ENCODE measurements at places on chromosomes 6 and 20. TPM values are rescaled to one million over a fixed set of nuclear protein-coding genes. Genes with fewer than 3 reads are reported as not detected.

RAB44 gene
- not detected for total RNA-seq

HNF4A gene
- total RNA-seq = not detected

DNA sequence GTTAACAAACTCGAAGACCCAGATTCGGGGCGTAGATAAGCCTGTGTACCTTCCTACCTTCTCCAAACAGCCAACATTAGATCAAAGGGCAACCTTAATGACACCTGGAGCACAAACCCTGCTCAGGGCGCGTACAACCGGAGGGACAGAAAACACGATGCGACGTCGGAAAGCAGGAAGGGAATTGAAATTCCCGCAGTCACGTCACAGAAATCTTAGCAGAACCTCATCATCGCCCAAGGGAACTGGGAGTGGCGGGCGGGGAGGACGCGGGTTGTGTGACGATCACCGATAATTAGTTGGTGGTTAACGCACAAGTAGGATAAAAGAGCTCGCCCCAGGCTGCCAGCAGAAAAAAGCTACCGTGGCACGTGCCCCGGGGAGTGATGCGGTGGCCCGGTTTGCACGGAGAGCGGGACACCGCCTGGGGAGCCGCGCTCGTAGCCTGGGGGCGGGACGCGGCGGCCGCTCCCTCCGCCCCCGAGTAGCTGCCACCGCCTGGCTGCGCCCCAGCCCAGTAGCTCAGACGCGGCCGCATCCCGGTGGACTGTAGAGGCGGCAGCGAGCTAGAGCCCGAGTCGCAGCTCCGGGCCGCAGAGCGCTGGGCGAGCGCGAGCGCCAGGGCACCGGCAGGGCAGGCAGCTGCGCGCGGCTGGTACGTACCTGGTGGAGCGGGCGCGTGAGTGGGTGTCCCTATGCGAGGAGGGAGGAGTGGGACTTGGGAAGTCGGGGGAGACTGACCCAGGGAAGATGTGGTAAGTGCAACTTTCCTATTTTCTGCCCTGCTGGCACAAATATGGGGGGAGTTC lies at the start of gene PKIB:
Gene PKIB (plus strand): TSS at position 525 of the 809 bp plus-strand sequence. CDS start 107,390 bp downstream, outside the sequence.
- peak; percentile 86 for DNase-seq

GRCh38 chr20:18138639-18139583 lies 1.2 kb downstream of the KAT14 start:
- no peak for DNase-seq

DNA sequence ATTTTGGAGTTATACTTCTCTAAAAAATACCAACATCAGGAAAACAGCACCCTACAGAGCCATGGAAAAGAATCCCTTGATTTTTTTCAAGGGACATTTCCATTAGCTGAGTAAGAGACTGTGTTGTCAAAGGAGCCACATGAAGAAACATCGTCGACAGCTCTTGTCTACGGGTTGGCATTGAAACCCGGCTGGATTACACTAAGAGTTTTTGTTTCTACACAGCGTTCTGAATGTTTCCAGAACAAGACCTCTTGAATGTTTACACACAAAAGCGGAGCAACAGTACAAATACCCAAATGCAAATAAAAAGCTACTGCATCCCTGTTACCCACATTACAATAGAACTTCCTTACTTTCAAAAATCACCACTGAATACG lies 2.4 kb upstream of the MYLK4 start:
- no peak for DNase-seq

GRCh38 chr20:24060851-24061590 lies 72.4 kb upstream of the GGTLC1 start:
- DNase-seq = no peak

DNA sequence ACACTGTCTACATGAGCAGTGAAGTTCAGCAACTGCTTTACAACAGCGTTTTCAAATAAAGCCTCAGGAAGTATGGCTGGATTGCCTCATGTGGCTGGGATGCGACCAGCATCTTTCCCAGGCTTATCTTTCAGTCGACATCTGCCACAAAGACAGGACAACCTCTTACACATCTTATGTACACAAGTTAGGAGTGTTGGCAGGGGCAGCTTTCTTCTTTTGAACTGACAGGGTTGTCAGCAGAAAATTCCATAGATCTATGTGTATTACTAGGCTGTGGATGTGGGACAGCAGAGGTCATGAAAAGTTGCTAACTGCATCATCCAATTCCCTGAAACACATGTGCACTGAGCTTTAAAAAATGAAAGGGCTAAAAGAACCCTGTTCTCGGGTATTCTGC lies 48.1 kb downstream of the PLAGL1 start:
- no peak for DNase-seq

- no peak for DNase-seq
These were observed 9.9 kb downstream of the SNTA1 start for GRCh38 chr20:33433465-33434234.

CRISP2 gene
- not detected for total RNA-seq

GRCh38 chr20:63520934-63521601 lies 503 bp downstream of the PPDPF start:
- DNase-seq = no peak

GRCh38 chr20:63665708-63666107 lies 7.6 kb downstream of the RTEL1 start:
- no peak for DNase-seq

DNA sequence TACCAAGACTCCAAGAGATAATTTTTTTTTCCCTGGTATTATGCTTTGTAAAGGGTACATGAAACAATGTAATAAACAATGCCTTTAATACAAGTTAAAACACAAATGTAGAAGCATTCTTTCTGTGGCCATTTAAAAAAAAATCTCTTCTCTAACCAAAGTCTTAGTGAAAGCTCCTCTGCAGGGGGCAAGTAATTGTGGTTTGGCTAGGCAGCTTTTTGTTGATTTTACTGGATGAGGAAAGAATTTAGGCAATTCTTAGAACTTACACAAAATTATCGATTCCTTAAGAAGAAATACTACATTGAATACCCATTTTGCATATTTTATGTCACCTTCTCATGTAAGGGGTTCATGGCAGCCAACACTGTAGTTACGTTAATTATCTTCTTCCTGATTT lies 12.4 kb downstream of the TFB1M start:
- DNase-seq = no peak

DNA sequence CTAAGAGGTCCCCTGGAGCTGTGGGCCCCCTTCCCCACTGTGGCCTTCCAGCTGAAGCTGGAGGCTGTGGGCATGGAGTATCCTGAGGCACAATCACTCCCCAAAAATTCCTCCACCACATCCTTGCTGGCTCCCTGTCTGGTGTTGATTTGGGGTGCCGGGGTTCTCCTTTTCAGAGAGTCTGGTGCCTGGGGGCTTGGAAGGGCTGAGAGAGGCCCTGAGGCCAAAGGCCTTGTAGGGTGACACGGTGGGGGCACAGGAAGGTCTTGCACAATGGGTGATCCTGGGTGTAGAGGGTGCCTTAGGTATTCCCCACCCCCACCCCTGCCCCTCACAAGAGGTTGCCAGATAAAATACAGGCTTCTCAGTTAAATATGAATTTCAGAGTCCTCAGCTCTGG lies 33.2 kb upstream of the VEGFA start:
- no peak for DNase-seq

DNA sequence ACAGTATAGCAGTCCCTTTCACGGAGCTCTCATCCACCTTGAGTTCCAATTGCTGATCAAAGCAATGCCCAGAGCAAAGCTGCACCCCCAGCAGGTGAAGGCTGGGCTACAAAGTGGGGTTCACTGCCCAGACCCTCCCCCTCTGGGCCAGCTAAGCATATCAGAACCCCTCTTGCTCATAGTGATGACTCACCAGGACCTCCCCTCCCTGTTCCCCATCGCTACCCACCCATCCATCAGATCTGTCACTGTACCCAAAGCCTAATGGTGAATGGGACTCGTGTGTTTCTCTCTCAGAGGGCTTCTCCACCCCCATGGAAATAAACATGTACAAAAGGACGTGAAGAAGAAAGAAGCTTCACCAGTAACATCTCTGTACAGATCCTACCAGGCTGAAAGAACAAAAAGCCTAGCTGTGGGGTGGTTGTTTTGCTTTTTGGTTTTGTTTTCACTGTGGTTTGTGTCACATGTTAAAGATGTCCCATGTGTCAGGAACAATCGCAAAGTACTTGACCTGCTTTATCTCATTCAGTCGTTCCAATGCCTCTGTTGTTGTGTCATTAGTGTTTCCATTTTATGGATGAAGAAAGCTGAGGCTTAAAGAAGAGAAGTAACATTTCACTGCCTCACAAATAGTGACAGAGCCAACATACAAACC lies 518.5 kb downstream of the CD83 start:
- no peak for DNase-seq

CARMIL1 gene
- 40.4 TPM for total RNA-seq

- no peak for DNase-seq
These were observed 358.9 kb upstream of the ARID1B start for GRCh38 chr6:156418253-156418652.

- no peak for DNase-seq
These were observed 2.4 kb downstream of the DYNLT1 start for GRCh38 chr6:158642097-158642601.

DNA sequence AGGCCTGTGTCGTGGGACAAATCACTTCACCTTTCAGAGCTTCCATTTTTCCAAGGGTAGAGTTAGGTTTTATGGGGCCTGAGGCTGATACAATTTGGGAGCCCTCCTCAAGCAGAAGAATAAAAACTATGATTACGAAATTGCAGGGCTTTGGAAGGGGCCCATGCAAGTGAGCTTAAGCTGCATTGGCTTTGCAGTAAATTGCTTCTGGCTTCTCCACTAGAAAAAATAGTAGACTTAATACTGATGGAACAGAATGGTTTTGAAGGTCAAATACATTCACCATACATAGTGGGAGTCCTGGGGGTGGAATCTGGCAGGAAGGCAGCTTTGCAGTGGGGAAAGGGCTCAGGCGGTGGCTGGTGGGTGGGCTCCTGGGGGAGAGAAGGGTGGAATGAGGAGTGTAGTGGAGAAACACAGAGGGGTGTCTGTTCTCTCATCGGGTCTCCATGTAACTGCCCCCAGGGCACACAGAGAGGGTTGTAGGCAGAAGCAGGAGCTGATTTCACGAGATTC lies 55.9 kb upstream of the RNF24 start:
- no peak for DNase-seq

PET117 gene
- 26.5 TPM for total RNA-seq

UTRN gene
- total RNA-seq = 91.2 TPM

DNA sequence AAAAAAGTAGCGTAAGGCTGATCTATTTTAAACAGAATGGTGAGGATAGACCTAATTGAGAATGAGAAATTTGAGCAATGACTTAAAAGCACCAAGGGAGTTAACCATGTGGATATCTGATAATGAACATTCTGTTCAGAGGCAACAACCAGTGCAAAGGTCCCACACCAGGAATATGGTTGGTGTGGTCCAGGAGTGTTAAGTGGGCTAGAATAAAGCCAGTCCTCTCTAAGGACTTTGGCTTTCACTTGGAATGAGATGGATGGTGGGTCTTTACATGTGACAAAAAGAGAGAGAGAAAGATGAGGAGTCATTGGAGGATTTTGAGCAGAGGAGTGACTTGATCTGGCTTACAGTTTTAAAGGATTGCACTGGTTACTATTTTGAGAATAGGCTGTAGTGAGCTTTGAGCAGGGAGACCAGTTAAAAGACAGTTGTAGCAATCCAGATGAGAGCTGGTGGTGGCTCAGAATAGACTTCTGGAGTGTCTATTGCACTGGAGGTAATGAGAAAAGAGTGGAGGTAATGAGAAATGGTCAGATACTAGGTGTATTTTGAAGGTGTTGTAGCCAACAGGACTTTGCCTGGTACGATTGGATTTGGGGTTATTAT lies 89.8 kb downstream of the SCAF8 start:
- DNase-seq = no peak

- DNase-seq = no peak
These were observed 158.3 kb downstream of the DOK5 start for GRCh38 chr20:54633374-54634355.

- no peak for DNase-seq
These were observed 119.0 kb downstream of the ISM1 start for GRCh38 chr20:13340088-13340487.

DNA sequence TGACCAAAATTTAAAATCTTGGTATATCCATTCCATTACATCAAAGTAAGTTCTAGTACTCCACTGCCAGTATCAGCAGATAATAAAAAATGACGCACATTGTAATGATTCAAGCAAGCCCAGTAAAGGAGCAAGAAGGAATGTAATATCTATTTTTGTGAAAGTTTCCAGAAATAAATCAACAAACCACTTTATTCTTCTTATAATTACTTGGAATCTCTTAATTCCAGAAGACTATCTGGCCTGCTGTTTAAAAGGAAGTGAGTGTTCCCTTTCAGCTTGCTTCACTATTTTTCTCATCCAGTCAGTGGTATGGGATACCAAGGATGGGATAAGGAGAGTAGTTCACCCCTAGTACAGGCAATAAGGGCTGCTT lies 42.2 kb upstream of the DSE start:
- no peak for DNase-seq

DNA sequence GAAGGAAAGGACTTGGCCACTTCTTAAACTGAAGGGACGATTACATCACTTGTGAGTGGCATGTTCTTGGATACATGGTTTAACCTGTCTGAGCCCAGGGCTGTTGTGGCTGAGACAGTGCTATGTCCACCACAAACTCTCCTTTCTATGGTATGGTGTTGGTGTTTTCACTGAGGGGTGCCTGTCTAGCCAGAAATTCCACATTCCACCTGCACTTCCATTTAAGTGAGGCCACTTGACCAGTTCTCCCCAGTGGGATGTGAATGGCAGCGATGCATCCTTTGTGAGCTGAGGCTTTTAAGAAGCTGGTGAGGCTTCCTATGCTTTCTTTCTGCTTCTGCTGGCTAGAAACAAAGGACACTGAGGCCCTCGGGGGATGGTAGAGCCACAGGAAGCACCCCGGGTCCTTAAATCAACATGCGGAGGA lies 151.4 kb upstream of the CHD6 start:
- peak; percentile 52 for DNase-seq

- DNase-seq = peak; percentile 40
These were observed 50.9 kb downstream of the JARID2 start for GRCh38 chr6:15296735-15297134.

DNA sequence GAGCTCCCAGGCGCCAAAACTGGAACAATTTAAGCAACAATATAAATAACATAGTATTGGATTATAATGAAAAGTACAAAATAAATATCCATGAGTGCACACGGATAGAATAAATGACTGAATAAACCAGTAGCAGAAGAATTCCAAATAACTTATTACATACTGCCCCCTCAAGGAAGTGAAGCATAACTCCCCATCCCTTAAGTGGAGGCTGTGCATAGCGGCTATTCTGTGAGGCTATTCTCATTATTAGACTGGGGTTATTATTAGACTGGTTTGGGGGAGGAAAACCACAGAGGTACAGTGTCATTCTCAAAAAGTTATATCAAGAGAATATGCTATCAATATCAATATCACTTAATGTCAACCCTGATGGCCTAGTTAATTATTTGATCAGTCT lies 94.4 kb upstream of the SIRPA start:
- no peak for DNase-seq

DNA sequence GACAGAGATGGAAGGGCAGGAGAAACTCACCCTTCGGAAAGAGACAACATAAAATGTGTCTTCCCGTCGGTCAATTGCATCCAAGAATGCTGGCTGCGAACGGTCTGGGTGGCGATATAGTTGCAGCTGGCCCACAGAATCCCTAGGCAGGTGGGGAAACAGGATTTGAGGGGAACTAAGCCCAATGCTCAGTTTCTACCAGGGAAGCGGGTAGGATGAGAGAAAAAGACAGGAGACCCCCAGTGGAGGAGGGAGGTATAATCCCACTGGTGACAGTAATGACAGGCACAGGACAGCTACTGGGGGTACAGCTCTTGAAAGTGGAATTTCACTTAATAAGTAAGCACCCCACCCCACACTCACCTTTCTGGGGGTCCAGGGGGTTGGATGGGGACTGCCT lies 7.5 kb upstream of the TNXB start:
- DNase-seq = no peak

GRCh38 chr20:47656318-47656717 lies 129.0 kb downstream of the SULF2 start:
- no peak for DNase-seq

LY6G6F gene
- not detected for total RNA-seq

- DNase-seq = no peak
These were observed 70.2 kb downstream of the PERP start for GRCh38 chr6:138037009-138037504.

PRKN gene
- total RNA-seq = 0.13 TPM
